Activated CD4-positive, CD25-positive, alpha-beta regulatory T cell treated with anti-CD3 and anti-CD28 coated beads, Interleukin-2, amount 50 U/mL, for 16 hours (primary cell): ENCODE measurements at places on chromosomes 16 and 17.

GRCh38 chr16:3054965-3055733, 8.8 kb downstream of the MMP25 start:
- DNase-seq = no peak

- no peak for DNase-seq
These were observed 148.3 kb downstream of the CDH8 start for GRCh38 chr16:61887903-61888302.

- no peak for DNase-seq
These were observed 11.9 kb upstream of the NAGPA start for GRCh38 chr16:5045499-5046115.

- peak; percentile 8 for DNase-seq
These were observed 1.0 kb downstream of the HERPUD1 start for GRCh38 chr16:56932721-56933619.

- no peak for DNase-seq
These were observed 3.8 kb downstream of the CENPV start for GRCh38 chr17:16349431-16349830.

DNA sequence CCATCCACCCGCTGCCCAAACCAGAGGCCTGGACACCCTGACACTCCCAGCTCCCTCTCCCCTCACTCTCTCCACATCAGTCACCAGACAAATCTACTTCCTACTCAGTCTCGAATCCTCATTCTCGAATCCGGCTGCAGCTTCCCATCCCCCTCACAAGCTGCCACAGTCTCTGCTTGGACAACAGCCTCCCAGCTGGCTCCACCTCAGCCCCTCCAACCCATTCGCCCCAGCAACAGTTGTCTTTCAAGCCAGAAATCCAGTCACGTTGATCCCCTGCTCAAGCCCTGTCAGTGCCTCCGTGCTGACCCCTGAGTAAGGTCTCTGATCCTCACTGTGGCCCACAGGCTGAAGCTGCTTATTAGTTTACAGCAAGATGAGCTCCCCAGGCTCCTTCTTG, 44.2 kb upstream of the MTSS2 start:
- no peak for DNase-seq

DNA sequence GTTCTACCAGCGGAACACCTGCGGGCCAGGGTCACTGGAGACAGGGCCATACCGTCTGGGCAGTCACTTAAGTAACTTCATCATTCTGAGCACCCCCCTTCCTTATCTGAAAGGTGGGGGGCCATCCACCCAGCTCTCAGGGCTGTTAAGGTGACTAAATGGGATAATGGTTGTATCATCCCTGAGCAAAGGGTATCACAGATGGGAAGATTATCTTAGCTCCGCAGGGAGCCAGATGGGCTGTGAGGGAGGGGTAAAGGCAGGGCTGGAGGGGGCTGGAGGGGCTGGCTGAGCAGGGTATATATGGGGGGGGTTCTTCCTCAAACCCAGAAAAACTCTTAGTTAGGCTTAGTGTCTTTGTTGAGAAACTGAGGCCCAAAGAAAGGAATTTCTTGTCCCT, 2.9 kb upstream of the CACNA1G start:
- no peak for DNase-seq

- no peak for DNase-seq
These were observed 91.4 kb downstream of the GRIN2A start for GRCh38 chr16:10090816-10091215.

GRCh38 chr17:50871364-50871763, 5.2 kb upstream of the TOB1 start:
- no peak for DNase-seq

- no peak for DNase-seq
These were observed 19.2 kb downstream of the ENPP7 start for GRCh38 chr17:79749958-79750357.

GRCh38 chr17:63946440-63947363, 14.6 kb upstream of the CD79B start:
- DNase-seq = no peak

DNA sequence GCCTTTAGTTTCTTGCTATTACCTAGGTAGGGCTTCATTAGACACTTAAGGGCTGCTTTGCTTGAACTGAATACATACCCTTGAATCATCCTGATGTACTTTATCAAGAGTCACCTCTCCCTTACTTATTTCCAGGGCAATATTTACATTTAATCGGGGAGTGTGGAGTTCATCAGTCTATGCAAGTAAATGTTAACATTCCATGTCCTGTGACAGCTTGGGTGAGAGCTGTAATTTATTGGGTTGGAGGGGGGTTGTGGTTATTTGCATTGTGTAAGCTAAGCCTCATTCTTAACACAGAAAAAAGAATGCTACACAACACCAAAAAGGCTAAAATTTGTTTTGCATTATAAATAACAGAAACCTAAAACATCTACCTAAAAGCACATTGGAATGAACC, 16.7 kb downstream of the KCNJ16 start:
- DNase-seq = no peak

- DNase-seq = no peak
These were observed 13.1 kb upstream of the LPCAT2 start for GRCh38 chr16:55495616-55496289.

- DNase-seq = no peak
These were observed 67.1 kb upstream of the ZNF469 start for GRCh38 chr16:88315543-88316105.

- DNase-seq = no peak
These were observed 32.1 kb downstream of the MAP1LC3B start for GRCh38 chr16:87424266-87424665.

DNA sequence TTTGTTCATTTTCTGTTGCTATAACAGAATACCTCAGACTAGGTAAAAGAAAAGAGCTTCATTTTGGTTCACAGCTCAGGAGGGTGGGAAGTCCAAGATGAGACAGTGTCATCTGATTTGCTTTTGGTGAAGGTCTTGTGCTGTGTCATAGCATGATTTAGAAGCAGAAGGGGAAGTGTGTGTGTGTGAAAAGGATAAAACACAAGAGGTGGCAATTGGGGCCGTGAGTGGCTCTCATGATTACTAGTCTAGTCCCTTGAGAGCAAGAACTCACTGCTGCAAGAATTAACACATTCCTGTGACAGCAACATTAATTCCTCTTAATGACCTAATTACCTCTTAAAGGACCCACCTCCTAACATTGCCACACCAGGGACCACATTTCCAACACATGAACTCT, 8.3 kb downstream of the SLC35G3 start:
- DNase-seq = no peak

- no peak for DNase-seq
These were observed 19.7 kb downstream of the FOXL1 start for GRCh38 chr16:86597880-86598606.

DNA sequence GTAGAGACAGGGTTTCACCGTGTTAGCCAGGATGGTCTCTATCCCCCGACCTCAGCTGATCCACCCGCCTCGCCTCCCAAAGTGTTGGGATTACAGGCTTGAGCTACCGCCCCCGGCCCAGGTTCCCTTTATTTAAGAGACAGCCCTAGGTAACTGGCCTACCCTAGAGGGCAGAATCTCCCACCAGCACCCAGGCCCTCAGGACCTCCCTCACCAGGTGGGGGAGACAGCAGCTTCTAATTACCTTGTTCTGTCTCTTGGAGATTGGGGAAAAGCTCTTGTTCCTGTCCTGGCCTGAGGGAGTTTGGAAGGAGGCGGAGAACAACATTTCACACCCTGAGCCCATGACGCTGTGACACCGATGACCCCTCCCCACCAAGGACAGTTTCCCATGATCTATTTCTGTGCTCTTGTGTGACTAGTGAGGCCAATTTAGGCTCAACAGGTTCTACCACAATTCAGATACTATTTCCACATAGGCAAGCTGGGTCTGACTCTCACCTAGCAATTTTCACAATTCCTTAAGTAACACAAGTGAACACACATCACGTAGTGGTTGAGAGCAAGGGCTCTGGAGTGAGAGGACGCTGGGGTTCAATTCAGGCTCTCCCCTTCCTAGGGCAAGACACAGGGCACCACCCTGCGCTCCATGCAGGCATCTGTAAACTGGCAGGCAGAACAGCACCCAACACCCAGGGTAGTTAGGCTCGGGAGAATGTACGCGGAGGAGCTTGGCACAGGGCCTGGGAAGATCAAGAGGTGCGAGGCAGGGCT, 20.4 kb downstream of the HDAC5 start:
- DNase-seq = no peak

GRCh38 chr17:72502371-72503341, 381.8 kb downstream of the SOX9 start:
- no peak for DNase-seq

DNA sequence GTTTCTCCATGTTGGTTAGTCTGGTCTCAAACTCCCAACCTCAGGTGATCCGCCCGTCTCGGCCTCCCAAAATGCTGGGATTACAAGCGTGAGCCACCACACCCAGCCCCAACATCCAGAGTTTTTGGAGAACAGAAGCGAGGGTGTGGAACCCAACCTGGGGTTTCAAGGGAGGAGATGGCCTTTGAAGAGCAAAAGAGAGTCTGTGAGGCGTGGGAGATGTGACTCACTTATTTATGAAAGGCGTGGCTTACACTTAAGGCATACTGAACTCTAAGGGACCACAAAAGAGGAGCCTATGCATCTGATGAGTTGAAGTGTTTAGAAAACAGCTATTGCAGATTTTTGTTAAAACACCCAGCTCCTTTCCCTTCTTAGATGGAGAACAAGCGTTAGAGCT, 18.9 kb downstream of the ARSG start:
- DNase-seq = no peak

GRCh38 chr17:5011928-5012327, 14.2 kb downstream of the KIF1C start:
- DNase-seq = no peak

GRCh38 chr16:14286368-14287230, 215.5 kb downstream of the MRTFB start:
- no peak for DNase-seq

DNA sequence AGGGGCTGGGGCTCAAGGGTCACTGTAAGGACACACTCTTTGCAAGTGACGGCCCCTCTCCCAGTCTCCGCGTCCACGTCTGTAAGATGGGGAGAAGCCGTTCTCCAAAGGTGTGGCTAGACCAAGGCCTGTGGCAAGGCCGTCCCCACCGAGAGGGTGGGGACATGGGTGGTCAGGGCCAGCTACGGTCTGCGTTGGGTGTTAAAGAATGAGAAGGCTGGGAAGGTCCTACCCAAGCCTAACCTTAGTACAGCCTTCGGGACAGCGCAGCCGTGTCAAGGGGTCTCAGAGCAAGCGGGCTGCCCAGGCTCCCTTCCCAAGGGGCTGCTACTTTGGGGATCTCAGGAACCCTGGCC, 1.9 kb downstream of the C1QTNF8 start:
- no peak for DNase-seq

DNA sequence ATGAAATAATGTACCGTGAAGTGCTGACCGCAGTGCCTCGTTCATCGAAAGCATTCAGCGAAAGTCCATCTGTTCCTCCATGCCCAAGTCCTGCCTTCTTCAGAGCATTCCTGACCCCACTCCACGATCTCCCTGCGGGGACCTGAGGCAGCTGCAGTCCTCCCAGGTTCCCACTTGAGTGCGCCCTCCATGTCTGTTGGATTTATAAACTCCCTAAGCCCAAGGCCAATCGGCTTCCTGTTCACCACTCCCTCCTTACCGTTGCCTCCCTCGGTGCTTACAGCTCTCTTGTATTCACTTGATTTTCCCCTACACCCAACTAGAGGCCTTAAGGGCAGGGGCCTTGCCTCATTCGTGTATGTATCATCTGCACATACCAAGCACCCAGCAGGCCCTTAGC, 2.8 kb downstream of the RAD51D start:
- no peak for DNase-seq

DNA sequence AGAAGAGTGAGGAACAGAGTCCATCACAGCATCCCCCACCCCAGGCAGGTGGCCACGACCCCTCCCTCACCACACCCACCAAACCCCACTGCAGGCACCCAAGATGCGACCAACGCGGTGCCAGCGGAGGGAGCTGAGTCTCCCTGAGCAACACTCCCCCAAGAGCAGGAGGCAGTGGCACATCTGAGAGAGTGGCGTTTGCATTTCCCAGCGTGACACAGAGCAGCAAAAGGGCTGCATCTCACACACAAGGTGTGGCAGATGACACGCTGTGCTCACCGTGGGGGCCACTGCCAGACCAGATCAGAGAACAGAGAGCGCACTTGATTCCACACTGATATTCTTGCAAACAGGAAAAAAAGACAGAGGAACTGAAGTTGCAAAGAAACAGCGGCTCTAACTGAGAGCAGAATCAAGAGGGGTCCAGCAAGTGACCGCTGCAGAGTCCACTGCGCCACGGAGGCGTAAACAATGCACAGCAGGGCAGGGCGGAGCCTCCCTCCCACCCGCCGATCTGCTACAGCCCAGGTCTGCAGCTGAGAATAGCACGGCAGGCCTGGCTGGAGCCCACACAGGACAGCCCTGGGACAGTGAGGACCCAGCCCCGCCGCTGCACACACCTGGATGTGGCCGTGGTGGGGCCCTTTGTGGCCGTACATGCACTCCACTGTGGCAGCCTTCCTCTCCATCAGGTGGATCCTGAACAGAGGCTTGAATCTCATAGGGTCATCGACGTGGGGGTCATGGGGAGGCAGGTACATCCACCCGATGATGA, 26.0 kb upstream of the C16orf95 start:
- DNase-seq = no peak

DNA sequence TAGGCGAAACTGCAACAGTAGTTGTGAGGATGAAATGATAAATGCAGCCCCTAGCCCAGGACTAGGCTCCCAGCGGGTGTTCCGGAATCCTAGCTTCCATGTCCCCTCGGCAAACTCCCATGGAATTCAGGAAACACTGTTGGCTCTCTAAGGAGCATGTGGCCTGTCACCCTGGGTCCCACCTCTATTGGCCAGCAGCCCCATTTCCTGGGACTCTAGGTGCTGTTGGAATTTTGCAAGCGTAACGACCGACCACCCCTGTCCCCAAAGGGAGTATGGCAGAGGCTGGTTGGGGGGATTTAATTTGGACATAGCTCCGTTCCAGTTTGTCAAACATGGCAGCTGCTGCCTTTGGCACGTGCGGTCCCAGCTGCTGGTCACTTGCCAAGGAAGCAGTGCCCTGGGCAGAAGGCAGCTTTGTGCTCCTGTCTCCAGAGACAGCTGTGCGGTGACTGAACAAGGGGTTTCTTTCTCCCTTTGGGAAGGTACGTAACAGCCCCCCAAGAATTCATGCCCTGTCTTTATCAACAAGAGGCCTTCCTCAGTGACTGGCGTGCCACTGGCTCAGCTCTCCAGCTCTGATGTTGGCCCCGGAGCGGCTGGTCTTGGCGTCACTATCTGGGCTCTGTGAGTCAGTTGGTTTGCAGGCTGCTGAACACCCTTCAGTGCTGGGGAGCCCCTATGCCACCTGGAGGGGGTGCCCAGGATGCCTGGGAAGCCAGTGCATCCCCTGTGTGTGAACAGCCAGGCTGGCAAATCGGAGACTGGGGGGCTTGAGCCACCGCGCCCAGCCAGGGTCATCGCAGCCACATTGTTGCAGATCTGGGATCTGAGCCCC, 235.2 kb upstream of the TNRC6C start:
- no peak for DNase-seq

GRCh38 chr17:51463353-51463752, 203.0 kb downstream of the UTP18 start:
- no peak for DNase-seq
